Activated CD4-positive, alpha-beta T cell treated with anti-CD3 and anti-CD28 coated beads, Interleukin-2, amount 50 U/mL, for 24 hours (primary cell): ENCODE measurements at places on chromosomes 5 and 9.

GRCh38 chr5:141476132-141476911 is 556 bp downstream of the PCDHGC3 start:
- no peak for DNase-seq

GRCh38 chr9:16515879-16516301 is 354.6 kb downstream of the BNC2 start:
- no peak for DNase-seq

DNA sequence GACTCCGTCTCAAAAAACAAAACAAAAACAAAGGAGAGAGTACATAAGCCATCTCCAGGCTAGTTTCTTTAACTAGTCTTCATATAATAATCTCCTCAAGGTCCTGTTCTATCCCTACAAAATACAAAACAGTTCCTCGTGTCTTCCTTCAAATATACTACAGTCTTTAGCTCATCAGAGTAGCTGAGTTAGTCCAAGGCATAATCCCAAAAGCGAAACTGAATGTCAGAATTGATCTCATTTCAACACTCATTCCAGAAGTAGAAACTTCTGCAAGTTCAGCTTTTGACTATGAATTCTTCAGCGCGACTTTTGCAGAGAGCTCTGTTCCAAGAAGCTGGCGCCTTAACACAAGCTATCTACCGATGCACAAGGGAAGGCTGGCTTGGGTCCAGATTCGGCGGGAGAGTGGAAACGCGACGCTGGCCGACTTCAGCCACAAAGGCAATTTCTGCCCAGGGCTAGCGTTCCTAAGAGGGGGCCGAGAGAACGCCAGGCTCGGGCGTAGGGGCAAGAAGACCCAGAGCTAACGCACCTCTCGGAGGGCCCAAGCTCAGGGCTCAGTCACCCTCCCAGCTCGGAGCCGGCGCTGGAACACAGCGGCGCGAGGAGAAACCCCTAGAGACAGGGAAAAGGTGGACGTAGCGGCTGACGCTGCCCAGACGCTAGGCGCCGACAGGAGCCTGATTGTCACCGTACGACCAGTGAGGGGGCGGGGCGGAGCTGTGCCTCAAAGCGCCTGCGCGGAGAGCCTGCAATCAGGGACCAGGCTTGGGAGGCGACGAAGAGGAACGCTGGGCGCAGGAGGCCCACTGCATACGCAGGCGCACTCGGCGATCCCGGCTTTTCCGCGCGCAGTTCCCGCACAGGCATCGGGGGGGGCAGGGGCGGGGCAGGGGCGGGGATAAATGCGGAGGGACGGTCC is 469 bp upstream of the HSDL2 start:
- peak; percentile 91 for DNase-seq

DNA sequence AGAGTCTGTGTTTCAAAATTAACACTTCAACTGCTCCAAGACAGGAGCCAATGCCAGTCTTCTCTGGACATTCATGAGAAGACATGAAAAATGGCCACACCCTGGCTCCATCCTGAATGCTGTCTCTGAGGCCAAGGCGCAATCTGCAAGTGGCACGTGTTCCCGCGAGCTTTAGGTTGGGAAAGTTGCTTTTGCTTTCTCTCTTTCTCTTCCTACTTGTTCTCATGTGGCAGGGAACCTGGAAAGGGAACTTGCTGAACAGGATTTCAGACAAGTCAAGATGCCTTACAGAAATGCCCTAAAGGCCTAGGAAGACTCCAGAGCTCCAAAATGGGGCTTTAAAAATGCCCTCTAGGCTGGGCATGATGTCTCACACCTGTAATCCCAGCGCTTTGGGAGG is 91.9 kb upstream of the OTULINL start:
- no peak for DNase-seq

- no peak for DNase-seq
These were observed 10.3 kb upstream of the C9orf40 start for GRCh38 chr9:74963056-74963455.

- no peak for DNase-seq
These were observed 200.2 kb downstream of the DAB2IP start for GRCh38 chr9:121851641-121852091.
